Hematopoietic multipotent progenitor cell (in vitro differentiated cells): ENCODE measurements at places on chromosomes 2 and 18.

- DNase-seq, result no peak
Observed at GRCh38 chr18:48892146-48892855, 58.5 kb downstream of the SMAD7 start.

DNA sequence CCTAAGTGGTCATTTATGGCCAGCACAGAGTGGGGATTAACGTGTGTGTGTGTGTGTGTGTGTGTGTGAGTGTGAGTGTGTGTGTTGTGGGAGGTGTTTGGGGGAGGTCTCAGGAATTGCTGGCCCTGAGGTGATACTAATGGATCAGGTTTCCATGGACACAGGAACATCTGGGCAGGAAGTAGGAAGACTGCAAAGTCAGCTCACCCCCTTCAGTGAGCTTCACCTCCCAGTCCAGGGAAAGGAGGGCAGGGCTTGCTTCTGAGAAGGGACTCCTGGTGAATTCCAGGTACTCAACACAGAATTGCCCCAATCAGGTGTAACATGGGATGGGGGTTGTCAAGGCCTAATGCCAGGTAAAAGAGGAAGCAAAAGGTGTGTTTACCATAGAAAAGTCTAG is 30.3 kb upstream of the IL1R1 start:
- DNase-seq, result no peak

DNA sequence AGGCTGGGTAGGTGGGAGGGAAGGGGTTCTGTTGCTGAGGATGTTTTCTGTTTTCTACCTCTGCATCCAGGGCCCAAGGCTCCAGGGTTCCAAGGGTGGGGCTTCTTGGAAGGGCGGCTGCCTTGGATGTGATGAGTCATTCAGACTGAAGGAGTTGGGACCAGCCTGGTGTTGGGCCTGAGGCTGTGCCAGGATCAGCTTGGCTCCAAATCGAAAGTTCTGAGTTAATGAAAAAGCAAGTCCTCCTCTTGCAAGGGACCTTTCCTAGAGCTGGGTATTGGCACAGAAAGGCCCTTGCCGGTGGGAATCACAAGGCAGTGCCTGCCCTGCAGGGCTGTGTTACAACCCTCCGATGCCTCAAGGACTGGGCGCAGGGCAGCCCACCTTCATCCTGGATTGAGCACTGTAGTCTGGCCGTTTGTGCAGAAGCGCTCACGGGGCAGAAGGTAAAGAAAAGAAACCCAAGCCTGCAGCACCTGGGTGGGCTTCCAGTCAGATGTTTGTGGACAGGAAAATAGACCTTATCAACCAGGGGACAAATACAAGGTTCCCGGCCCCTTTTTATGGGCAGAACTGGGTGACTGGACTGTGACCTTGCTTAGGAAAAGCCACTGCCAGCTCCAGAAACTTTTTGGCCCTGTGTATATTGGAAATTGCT is 52.5 kb upstream of the MCFD2 start:
- DNase-seq, result no peak

GRCh38 chr18:35055726-35056125 is 14.5 kb downstream of the MAPRE2 start:
- no peak for DNase-seq

DNA sequence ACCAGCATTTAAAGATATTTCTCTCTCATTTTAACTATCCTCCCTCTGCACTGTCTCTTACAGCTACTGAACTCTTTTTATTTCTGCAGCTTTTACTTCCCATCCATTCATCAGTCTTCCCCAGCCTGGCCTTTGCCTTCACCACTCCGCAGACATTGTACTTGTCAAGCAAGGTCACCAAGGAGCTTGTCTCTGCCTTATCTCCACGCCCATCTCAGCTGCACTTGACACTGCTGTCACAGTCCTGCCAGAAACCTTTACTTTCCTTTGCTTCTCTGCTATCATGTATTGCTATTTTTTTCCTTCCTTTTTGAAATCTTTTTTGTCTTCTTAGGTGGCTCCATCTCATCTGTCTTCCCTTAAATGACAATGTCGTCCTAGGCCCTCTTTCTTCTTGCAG is 147.0 kb downstream of the VWC2L start:
- no peak for DNase-seq

DNA sequence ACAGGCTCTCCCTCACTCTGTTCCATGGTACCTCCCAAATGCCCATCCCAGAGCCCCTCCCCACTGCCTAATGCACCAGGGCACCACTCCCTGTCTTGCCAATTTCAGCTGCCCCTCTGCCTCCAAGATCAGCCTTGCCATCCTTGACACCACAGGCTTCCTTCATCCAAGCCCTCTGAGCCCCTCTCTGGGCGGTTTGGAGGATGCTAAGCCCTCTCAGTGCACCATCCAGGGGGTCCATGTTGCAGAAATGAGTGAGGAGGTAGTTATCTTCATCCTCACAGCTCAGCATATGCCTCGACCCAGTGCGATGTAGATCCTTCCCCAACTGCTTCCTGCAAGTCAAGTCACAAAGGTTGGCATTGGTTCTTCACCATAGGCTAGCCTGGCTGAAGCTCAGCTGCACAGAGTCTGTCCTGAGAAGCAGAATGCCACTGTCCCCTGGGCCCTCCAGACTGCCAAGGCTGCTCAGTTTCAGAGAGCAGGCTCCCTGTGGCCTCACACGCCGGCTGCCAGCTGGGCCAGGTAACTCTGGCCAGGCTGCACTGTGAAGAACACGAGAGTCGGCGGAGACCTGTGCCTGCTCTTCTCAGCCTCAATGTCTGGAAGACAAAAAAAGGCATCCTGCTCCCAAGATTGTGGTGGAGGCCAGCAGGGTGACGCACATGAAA is 9.9 kb upstream of the MAP3K2 start:
- DNase-seq, result no peak

- DNase-seq, result no peak
Observed at GRCh38 chr2:64380853-64381527, 73.0 kb upstream of the LGALSL start.

GRCh38 chr2:165793779-165794535 is at the start of gene GALNT3:
TSS of gene GALNT3 (minus strand) at chr2:165794247. CDS start at chr2:165770700, 23,547 bp downstream.
- peak; percentile 13 for DNase-seq

DNA sequence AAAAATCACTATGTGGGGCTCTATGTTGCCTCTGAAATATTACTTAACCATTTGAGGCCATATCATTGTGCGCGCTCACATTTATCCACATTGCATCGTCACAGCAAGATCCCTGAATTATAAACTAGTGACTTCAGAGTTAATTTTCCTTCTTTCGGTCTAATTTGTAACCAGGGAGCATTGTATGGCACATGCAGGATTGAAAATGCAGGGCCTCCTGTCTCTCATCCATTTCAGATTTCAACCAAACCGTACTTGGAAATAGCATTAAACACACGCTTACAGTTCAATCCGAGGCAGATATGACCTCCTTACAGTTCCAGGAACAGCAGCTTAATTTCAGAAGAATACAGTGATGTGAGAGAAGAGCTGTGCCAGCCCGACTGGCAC is 532 bp downstream of the MYOM1 start:
- no peak for DNase-seq

DNA sequence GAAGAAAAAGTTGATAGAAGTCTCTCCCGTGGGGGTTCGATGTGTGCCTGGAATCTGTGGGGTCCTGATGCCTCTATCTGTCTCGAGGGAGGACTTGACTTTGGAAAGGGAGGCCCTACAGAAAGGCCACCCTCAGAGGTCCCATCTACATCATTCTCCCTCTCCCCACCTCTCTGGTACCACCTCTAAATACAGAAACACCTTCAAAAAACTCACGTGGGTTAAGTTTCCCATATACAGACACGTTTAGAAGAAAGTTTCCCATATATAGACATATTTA is 5.3 kb upstream of the TMEM37 start:
- no peak for DNase-seq

DNA sequence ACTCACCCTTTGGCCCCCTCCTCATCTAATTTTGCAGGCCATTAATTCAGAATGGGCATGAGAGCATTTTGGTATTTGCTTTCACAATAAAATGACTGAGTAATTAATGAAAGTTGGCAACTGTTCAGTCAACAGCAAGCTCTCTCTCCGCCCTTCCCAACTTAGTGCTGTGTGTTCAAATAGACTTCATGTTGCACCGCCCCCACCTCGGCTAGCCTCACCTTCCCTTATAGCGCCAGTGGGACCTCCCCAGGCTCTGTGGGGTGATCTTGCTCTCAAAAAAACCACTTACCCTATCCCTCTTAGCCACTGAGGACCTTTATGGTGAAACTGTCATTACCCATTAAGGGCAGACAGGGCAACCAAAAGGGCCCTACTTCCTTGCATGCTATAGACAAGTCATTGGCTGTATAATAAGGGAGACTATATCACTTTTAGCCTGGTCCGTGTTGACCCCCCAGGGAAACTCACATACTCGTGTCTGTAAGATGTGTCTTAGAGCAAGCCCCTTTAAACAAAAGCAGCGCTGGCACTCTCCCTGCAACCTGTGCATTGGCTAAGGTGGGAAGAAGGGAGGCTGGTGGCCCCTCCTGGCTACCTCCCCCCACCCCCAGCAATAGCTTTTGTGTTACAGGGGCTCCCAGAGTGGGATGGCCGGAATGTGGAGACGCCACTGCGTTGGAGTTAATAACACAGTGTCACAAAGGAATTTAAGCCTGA is 15.2 kb downstream of the EN1 start:
- no peak for DNase-seq

GRCh38 chr18:11581286-11581685 is 28.1 kb upstream of the SLC35G4 start:
- DNase-seq, result no peak

GRCh38 chr2:47016172-47016913 is 100.7 kb upstream of the MCFD2 start:
- no peak for DNase-seq

DNA sequence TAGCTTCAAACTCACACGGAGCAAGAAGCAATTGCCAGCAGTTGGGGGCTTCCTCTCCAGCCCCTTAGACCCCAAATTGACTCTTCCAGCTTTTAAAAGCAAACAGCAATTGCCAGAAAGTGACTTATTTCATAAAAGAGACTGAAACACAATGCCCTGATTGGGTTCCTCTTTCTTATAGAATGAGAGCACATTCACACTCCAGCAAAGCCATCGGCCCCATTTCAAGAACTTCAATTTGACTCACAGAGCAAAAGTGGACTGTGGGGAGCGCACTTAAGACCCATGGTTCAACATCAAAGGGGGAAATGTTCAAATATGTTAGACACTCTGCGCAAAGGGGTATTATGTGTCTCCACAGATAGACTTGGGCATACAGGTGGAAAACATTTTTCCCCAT is 484.7 kb downstream of the BCL11A start:
- no peak for DNase-seq

DNA sequence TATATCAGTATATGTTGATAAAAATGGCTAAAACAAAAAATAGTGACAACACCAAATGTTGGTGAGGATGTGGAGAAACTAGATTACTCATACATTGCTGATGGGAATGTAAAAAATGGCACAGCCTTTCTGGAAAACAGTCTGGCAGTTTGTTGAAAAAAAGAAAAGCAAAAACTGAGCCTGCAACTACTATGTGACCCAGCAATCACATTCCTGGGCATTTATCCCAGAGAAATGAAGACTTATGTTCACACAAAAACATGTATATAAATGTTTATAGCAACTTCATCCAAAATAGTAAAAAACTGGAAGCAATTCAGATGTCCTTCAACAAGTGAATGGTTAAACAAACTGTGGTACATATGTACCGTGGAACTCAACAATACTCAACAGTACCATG is 7.5 kb upstream of the KDSR start:
- DNase-seq, result no peak

GRCh38 chr2:85511008-85511811 is 27.8 kb upstream of the MAT2A start:
- no peak for DNase-seq

DNA sequence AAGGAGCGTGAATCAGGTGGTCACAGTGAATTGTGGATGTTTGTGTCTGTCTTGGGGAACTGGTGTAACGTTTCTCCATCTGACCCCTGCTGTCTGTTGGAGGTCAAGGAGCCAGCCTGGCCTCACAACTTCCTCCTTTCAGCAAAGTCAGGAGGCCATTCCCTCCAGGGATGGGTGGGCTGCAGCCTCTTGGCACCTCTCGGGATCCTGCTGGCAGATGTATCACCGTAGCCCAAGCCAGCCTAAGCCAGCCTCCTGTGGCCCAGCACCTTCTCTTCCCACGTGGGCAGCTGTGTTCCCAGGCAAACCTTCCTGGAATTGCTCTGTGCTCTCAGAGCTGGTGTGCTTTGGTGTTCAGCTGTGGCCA is 30.5 kb downstream of the HPCAL1 start:
- no peak for DNase-seq

- DNase-seq, result no peak
Observed at GRCh38 chr2:44325897-44326296, 35.4 kb downstream of the PREPL start.

- no peak for DNase-seq
Observed at GRCh38 chr2:66985906-66986305, 411.2 kb upstream of the ETAA1 start.

DNA sequence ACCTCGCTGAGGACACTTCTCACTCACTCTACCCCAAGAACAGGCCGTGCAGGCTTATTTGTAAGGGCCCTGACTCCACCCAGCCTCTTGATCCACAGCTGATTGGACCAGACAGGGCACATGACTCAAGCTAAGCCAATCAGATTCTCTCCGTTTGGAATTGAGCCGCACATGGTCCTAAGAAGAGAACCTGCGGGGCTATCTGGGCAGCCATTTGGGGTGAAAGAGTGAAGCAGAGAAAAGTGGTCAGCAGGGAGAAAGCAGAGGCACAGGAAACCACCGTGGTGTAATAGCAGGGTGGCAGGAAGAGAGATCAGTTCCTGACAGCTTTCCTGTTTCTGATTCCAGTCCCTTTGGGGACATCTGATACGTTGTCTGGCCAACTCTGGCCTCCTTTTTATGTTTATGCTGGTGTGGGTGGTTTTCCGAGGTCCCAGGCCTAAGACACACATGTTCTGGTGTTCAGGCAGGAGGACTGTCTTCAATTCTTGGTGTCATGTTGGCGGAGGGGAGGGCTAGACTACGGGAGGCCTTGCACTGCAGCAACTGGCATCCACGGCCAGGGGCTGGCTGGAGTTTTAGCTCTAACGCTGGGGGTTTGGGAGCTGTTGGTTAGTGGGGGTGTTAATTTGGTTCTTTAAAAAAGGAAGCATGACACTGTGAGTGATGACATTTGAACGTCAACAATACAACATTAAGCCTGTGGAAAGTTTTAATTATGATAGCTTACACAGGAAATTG is 26.1 kb upstream of the SPTBN1 start:
- peak; percentile 91 for DNase-seq

DNA sequence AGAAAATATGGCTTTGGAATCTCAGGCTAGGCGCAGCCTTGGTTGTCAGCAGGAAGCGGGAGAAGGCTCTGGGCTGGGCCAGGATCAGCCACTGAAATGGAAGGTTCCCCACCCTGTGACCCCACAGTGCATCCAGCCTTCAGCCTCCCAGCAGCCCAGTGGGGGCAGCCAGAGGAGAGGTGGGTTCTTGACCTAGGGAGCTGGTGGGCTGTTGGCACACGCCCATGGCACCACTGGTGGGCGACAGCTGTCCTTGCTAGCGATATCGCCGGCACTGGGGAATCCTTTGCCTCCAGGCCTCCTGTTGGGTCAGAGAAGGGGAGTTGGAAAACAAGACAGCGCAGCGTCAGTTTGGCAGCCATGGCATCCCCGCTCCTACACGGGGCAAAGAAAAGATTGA is 92.4 kb downstream of the KLHL29 start:
- DNase-seq, result no peak

DNA sequence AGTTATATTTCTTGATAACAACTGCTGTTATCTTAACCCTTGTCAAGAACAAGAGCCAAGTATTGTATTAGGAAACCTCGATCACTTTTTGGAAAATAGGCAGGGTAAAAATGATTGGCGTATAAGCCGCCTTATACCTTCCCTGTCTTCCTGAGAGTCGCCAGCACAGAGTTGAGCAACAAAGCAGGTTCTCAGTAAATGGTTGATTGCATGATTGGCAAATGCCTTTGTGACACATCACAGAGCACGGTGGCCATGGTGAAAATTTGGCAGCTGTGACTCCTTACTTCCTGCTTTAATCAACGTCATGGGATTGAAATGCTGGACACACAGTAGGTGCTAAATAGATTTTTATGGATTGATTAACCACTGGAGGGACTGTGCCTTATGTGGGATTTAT is 3.9 kb upstream of the KLHL29 start:
- no peak for DNase-seq
